ENCODE measurements at places on chromosomes 4 and X.

DNA sequence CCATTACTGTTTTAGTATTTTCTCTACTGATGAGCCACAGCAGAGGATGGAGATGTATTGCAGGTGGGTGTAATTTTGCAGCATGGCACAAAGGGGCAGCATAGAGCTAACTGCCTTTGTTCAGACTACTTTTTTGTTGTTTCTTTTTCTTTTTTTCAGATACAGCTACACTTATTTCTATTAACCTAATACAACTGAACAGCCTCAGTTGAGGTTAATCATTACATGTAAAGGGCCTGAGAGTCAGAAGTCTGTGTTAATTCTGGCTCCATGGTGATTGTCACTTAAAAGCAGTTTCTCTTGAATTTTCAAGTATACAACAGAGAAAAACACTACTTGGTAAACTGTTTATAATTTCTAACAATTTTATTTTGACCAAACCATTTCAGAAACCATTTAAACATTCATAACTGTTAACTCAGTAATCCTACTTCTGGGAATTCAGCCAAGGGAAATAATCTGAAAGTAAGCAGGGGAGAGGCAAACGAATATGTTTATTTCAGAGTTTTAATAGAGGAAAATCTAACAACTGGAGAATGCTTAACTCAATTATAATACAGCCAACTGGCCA is 13.9 kb upstream of the PPEF2 start:
- DNase-seq, result no peak

DNA sequence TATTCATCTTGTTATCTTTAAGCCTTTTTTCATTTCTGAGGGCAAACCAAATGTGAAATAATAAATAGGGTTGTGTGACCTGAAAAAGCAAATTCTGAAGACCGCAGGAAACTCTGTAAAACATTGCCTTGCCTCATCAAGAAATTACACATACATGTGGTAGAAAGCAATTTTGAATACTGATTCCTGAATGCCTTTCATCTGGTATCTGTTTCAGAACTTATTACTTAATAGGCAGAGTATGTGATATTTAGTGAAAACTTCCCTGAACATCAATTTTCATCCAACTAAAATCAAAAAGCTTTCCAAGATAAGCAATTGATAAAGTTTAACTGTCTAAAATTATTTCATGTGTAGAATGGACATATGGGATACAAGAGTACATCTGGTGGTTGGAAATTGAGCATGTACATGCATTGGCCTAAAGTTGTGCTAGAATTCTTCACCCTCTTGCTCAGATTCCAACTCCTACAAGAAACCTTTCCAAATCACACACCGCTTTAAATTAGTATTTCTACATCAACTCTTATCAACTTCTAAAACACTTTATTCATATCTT is 606.0 kb upstream of the LCORL start:
- no peak for DNase-seq

- DNase-seq, result no peak
Measured at GRCh38 chr4:173534434-173534833, 4.4 kb upstream of the HAND2 start.

DNA sequence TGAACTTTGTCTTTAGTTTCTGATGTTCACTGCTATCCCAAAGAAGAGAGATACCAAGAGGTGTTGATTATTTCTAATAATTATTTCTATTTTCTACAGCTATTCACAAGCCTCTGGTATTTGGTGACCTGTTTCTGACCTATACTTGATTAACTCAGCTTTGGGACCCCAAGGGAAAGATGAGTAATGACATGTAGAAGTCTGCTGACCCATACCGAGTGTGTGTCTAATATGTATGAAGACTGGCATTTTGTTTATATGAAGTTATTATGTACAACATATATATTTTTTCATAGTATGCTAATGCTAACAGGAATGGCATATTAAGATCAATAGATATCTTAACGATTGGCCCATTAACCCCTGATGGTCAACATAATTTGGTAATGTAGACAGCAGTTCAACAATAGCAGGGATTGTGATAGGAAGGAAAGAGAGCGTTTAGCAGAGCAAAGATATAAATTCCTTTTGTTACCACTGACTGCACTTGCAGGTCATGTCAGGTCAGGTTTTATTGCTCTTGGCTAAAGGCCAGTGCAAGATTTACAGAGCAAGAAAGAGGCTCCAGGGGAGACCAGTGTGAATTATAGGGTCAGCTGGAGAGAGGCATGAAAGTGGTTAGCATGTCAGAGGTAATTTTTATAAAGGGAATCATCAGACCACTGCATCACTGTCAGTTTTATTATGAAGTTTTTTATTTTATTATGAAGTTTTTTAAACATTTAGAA is 94.7 kb upstream of the DIPK2B start:
- no peak for DNase-seq

GRCh38 chrX:123339221-123339905 is 155.3 kb downstream of the GRIA3 start:
- DNase-seq, result no peak

GRCh38 chrX:21383546-21383945 is 9.3 kb downstream of the CNKSR2 start:
- DNase-seq, result no peak

GRCh38 chrX:2263203-2263602 is 237.6 kb downstream of the DHRSX start:
- no peak for DNase-seq

GRCh38 chrX:148380650-148381561 is 119.5 kb upstream of the AFF2 start:
- DNase-seq, result no peak

GRCh38 chr4:18917689-18918088 is 896.1 kb upstream of the LCORL start:
- DNase-seq, result no peak

- DNase-seq, result no peak
Measured at GRCh38 chr4:41299486-41299885, 42.8 kb downstream of the UCHL1 start.

GRCh38 chr4:48065587-48066052 is 49.0 kb downstream of the NIPAL1 start:
- no peak for DNase-seq

DNA sequence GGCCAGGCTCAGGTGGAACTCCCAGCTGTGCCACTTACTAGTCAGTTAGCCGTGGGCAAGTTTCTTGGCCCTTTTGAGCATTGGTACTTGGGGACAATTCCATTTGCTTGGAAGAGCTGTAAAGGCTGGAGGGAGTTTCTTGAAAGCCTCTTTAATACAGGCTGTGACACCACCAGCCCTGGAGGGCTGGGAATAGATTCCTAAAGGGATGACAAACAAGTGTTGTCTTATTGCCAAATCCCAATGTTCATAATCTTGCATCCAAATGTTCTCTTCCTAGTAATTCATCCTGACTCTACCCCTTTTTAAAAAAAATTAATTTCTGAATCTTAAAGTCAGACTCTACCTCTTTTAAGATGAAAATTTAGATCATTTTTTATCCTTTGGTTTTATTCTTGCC is 14.6 kb upstream of the MED28 start:
- no peak for DNase-seq

DNA sequence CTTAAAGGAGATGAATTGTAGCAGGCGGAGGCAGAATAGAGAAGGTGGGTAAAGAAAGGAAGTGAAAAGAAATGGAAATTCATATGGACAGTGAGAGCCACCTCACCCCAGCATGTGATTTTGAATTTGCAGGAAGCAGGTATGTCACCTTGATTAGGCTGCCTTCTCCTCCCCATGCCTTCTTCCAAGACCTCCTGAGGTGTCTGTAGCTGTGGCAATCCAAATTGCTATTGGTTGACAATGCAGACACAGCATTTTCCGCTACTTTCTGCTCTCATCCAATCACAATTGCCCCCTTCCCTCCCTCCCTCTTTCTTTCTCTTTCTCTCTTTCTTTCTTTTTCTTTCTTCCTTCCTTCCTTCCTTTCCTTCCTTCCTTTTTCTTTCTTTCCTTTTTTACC is 38.5 kb downstream of the RAB33B start:
- no peak for DNase-seq

DNA sequence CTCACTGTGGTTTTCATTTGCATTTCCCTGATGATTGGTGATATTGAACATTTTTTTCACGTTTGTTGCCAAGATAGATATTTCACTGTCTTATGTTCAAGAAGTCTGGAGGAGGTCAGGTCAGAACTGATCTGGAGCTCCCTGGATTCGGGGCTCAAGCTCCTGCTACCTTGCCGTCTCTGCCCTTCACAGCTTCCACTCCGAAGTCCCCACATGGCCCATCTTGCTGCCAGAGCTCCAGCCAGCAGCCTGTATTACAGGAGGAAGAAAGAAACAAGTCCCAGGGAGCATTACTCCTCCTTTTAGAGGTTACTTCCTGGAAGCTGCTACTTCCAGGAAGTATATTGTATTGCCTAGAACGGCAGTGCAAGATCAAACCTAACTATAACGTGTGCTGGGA is 17.9 kb upstream of the CDKN2AIP start:
- no peak for DNase-seq

- no peak for DNase-seq
Measured at GRCh38 chr4:118927974-118928373, 39.3 kb downstream of the SYNPO2 start.

DNA sequence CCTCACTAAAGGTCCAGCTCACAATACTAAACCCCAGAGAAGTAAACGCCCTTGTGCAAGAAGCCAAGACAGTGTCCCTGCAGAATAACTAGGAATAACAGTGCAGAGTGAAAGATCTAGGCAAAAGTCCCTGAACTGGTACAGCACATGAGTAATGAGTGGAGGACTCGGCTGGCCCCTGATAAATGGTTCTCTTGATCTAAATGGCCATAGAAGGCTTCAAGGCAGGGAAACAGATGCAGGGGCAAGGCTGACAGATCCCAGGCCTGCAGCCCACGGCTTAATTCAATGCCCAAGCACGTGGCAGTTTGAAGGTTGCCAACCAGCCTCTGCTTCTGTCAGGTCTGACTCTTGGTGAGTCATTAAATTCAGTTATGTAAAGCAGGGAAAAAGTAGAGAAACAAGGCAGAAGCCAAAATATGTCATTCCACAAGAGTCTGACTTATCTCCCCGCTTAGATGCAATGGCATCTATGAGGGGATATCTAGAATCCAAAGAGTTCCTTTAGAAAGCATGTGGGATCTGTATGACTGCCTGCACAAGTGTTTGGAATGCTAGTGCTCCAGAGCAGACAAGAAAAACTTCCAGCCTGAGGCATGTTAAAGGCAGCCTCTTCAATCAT is 121.3 kb downstream of the PRDM5 start:
- no peak for DNase-seq

DNA sequence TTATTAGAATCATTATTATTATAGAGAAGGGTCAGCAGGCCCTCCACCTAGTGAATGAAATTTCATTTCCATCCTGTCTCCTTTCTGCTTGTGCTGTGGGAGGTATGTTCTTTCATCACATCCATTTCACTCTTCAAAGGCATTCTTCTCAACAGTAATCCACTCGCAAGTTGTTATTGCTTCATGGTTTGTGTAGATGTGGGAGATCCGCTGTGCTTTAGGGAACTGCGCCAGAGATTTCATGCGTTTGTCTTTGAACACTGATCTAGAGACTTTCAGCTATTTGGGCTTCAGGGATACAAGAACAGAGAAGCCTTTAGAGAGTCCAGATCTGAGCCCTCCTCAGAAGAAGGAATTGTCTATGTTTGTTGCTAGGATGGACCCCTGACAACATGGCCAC is 53.5 kb upstream of the PUDP start:
- DNase-seq, result no peak

- no peak for DNase-seq
Measured at GRCh38 chr4:65399084-65399483, 271.2 kb downstream of the EPHA5 start.

DNA sequence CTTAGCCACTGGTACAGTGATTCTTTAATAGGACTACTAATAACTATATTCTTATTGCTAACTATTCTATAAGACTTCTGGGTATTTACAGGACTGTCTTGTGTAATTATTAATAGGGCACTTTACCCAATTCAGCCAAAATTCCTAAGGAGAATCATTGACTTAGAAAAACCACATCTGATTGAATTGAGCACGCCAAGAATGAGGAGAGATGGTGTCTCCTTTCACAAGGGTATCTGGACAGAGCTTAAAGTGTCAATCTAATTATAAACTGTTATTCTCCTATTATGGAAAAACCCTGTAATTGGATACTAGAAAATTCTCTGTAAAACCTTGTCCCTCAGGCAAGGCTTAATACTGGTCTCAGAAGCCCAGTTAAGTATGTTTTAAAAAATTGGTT is 111.1 kb upstream of the TLL1 start:
- DNase-seq, result no peak

DNA sequence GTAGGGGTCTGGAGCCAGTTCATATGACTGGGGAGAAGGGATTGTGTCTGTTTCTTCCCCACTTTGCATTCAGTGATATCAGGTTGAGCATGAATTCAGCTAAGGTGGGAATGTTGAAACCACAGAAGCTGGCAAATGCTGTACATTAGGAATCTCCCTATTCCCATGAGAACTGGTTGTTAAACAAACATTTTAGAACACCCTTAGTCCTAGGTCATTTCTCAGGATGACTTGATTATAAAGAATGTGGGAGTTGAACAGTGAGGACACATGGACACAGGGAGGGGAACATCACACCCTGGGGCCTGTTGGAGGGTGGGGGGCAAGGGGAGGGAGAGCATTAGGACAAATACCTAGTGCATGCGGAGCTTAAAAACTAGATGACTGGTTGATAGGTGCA is 62.6 kb upstream of the LIMCH1 start:
- no peak for DNase-seq

DNA sequence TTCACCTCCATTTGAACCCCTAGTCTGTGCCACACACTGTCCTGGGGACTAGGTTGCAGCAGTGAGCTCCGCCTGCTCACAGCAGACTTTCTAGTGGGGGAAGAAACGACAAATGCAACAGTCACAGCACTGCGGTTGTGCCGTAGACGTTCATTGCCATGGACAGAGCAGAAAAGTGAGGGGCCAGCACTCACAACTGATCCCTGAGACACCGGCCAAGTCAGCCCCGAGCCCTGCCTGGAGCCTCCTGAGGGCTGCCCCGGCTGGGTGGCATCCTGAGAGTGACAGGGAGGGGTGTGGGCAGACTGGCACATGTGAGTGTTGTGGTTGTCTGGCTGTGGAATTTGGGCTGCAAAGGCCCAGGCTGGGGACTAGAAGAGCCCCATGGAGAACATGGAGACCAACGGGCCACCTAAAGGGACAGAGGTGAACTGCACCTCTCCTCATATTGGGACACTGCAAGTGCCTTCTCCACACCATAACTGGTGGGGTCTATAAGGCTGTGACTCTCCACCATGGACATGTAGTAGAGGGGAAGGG is 4.6 kb downstream of the DUSP9 start:
- DNase-seq, result no peak

- no peak for DNase-seq
Measured at GRCh38 chr4:54542540-54543041, 115.2 kb upstream of the KIT start.

DNA sequence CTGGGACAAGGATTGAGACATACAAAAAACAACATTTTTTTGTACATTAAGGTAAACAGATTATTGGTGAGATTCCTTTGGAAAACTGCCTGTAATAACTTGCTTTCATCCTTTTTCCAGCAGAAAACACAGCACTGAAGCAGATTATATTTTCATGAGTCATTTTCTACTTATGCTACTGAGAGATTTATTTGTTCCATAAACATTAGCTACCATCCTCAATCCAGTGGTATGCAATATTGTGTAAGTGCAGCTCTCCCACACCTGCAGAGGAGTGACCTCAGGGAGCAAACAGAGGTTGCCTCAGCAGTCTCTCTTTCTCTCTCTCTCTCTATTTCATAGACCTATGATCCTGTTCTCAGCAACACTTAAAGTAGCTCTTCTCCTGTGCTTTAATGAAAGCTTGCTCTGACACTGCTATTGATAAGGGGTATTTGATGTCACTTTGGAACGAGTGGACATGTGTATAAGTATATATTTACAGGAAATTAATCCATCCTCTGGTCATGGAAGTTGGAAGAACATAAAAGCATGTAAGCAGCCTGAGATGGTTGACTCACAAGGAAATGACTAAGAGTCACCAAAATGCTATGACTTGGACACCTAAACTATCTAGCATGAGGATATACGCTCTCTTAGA is 163.7 kb upstream of the SPANXC start:
- no peak for DNase-seq
